ENCODE measurements at places on chromosomes 13 and 19. TPM values are rescaled to one million over a fixed set of nuclear protein-coding genes. Genes with fewer than 3 reads are reported as not detected.

DNA sequence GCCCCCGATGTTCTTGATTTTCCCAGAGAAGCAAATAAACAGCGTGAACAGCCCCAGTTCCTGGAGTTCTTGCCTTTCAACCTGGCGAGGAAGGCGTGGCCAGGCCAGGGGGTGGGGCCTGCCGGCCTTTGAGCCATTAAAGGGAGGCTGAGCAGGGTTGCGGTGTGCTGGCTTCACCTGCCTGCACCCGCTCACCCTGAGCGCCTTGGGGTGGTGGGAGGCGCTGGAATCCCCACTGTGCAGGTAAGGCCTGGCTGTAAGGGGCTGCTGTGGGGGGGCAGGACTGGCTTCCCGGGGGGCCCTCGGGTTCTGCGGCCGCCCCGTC, 2.7 kb upstream of the MISP start:
- no peak for DNase-seq

- no peak for DNase-seq
Measured at GRCh38 chr19:33102893-33103292, 21.9 kb downstream of the GPATCH1 start.

- no peak for DNase-seq
Measured at GRCh38 chr13:88097541-88097940, 426.4 kb downstream of the SLITRK5 start.

The PSG7 gene
- total RNA-seq = not detected

GRCh38 chr13:57740719-57741118, 109.2 kb downstream of the PCDH17 start:
- no peak for DNase-seq

GRCh38 chr13:40637643-40638042, 28.8 kb downstream of the FOXO1 start:
- no peak for DNase-seq

The NOVA2 gene
- total RNA-seq = 0.18 TPM

The LGALS14 gene
- total RNA-seq = not detected
